ENCODE measurements at places on chromosomes 6 and 20.

DNA sequence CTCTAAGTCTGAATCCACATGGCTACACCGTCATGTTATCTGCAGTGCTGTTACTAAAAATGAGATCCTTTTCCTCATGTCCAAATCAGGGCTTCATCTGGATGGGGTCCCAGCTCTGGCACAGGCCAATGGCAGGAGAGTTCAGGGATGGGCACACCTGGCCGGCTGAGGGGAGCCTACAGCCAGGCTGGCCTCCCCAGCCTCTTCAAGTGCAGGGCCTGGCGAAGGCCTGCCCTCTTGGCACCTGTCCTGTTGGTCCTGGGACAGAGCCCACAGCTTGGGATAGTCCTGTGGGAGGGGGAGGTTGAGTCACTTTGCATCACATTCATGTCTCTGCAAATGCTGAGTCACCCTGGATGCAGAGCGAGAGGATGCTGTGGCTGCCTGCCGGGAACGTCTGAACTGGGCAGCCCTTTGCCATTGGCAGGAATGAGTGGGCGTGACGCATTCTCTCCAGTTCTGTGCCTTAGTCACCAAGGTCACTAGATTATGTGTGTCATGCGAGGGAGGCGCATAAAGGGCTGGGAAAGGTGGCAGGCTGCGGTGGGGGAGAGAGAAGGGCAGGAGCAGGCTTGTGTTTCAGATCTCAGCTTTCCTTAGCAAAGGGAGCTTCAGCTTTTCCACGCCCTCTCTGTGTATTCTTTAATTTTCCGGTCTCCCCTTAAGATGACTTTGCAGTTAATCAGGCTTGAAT lies 223.2 kb upstream of the ECI2 start:
- DNase-seq, result no peak

GRCh38 chr20:1274485-1275311 lies 8.6 kb downstream of the SNPH start:
- DNase-seq, result no peak

- DNase-seq, result no peak
Measured at GRCh38 chr6:90739339-90739738, 152.5 kb upstream of the MAP3K7 start.

- DNase-seq, result no peak
Measured at GRCh38 chr6:128883906-128884305, 968 bp downstream of the LAMA2 start.

- DNase-seq, result no peak
Measured at GRCh38 chr6:104956731-104957294, at the start of gene LIN28B. Gene LIN28B, plus strand, starts transcription at chr6:104957107. Its CDS starts 144 bp downstream, at chr6:104957251.

- DNase-seq, result no peak
Measured at GRCh38 chr20:61159957-61160686, 91.9 kb upstream of the CDH4 start.

GRCh38 chr6:134757911-134758361 lies 192.0 kb downstream of the ALDH8A1 start:
- DNase-seq, result no peak

DNA sequence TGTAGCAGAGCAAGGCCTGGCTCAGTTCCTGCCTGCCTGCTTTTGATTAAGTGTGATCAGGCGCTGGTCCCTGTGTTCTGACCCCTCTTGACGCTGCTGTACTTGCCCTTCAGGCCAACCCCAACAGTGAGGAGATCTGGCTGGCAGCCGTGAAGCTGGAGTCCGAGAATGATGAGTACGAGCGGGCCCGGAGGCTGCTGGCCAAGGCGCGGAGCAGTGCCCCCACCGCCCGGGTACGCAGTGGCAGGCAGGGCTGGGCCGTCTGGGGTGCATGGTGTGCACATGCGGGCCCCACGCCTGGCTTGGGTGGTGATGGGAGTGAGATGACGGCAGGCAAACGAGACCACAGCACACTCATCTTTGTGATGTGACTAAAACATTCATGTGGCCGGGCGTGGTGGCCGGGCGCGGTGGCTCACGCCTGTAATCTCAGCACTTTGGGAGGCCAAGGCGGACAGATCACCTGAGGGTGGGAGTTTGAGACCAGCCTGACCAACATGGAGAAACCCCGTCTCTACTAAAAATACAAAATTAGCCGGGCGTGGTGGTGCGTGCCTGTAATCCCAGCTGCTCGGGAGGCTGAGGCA lies 10.1 kb upstream of the C20orf204 start:
- DNase-seq, result no peak

GRCh38 chr6:159788753-159789376 lies 537 bp downstream of the TCP1 start:
- peak; percentile 6 for DNase-seq

GRCh38 chr6:88477413-88477812 lies 311.3 kb upstream of the CNR1 start:
- no peak for DNase-seq

- no peak for DNase-seq
Measured at GRCh38 chr6:161534264-161534873, 260.5 kb upstream of the AGPAT4 start.

- DNase-seq, result no peak
Measured at GRCh38 chr6:164148788-164149187, 734.3 kb downstream of the QKI start.

DNA sequence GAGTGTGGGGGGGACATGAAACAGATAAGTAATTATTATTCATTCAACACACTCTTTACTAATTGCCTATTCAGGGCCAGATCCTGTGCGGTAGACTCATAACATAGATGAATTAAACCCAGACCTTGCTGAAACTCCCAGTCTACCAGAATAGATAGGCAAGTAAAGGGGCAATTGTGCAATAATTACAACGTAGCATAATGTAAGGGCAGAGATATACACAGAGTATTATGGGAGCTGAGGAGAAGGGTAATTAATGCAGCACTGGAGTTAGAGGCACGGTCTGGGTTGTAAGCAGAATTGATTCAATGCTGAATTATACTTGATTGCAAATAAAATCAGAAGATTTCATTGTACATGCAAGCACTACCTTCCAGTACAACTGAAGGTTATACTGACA lies 29.2 kb downstream of the RIMS4 start:
- no peak for DNase-seq

GRCh38 chr20:24492031-24492607 lies 22.7 kb downstream of the SYNDIG1 start:
- no peak for DNase-seq

DNA sequence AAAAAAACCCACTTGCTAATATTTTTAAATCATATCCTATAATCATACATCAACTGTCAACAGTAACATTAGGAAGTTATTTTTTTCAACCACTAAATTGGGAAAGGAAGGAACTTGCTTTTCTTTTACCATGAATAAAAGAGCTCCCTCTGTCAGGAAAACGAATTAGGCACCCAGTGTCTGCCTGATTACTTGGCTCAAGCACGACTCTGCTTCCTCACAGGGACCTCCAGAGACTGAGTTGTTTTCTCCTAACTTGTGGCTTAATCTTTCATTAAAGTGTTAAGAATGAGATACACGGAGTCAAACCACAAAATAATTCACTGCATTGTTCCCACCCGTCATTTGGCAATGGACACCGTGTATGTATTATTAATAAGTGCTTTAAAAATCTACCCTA lies 1405.1 kb upstream of the EYS start:
- DNase-seq, result no peak

- DNase-seq, result no peak
Measured at GRCh38 chr20:346640-347316, at the start of gene NRSN2. Gene NRSN2, plus strand, starts transcription at chr20:347111. Its CDS starts 2,533 bp downstream, at chr20:349644.

DNA sequence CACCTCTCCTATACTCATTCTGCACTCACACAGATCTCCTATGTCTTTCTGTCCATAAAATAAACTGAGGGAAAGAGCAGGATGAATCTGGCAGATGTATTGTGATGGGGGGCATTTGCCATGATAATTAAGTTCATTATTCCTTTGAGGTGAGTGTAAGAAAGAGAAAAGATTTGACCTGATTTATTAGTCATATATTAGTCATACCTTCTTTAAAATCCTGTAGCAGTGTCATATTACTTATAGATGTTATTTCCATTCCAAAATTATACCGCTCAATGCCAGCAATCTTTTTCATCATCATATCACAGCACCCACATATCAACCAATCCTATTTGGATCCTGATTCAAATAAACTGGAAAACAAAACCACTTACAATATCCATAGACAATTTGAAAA lies 733.3 kb upstream of the SLC35B3 start:
- no peak for DNase-seq

GRCh38 chr6:30725713-30726505 lies 5.8 kb downstream of the TUBB start:
- DNase-seq, result no peak

All from T follicular helper cell (primary cell).